ENCODE measurements at places on chromosomes 2 and 18.

DNA sequence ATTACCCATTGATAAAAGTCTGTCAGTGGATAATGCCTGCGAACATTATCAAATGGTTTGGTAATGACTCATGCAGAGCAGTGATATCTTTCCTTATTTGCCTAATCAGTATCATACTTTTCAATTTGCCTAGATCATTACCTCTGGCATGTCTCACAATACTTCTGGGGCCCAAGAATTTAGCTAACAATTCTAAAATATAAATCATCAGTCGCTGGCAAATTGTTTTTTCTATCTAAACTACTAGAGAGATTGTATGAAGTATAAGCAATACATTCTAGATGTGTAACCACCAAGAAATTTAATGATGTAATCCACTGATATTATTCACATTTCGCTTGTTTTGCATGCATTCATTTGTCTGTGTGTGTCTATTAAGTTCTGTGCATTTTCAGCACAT lies 191.2 kb upstream of the CDH19 start:
- DNase-seq, result no peak

DNA sequence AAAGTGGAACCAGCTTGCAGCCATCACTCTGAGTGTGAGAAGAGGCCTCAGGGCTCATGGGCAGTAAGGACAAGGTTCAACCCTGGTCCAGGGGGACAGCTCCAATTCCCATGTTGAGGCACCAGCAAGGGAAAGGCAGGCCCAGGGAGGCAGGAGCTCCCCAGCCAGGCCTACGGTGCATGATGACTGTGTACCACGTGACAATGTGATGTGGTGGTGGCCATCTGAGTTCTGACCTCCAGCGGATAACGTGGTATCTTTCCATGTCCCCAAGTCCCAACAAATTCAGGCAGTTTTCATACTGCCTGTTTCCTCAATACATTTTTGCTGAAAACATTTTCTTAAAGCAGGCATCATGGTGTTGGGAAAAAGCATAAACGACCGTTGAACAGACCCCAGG lies 36.1 kb upstream of the COL6A3 start:
- no peak for DNase-seq

GRCh38 chr2:54680397-54681041 lies 42.9 kb upstream of the EML6 start:
- no peak for DNase-seq

GRCh38 chr2:64840426-64840881 lies 148.7 kb upstream of the SLC1A4 start:
- no peak for DNase-seq

DNA sequence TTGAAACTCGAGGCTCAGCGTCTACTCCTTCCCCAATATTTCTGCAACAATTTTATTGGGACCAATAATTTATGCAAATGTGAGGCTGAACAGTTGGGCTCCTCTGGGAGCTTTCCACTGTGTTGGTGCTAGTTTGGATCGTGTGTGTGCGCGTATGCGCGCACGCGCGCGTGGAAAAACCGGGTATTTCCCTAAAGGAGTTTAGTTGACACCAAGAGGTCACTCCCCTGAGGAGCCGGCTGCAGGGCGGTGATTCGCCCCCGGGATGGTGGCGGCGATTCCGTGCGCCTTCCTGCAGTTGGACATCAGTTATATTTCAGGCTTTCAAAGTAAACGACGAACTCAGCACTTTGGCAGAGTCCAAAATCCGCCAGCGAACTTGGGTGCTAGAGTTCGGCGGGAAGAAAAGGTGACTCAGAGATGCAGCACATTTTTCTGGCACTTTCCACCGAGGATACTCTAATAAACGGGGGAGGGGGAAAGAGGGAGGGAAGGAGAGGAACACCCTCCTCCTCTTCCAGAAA lies 186.5 kb upstream of the FANCL start:
- DNase-seq, result no peak

DNA sequence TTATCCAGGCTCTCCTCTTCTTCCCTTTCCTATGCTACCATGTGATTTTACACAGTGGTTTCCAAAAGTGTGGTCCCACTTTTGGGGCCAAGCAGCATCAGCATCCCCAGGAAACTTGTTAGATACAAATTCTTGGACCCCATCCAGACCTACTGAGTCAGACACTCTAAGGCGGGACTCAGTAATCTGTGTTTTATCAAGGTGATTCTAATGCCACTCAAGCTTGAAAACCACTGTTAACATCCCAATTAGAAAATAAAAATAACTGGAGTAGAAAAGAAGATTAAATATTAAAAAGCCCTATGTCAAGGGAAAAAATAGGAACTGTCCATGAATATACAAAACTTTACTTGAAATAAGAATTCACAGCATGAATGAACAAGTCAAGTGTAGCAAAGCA lies 10.8 kb downstream of the DSG2 start:
- DNase-seq, result no peak

- DNase-seq, result no peak
Observed at GRCh38 chr2:238159661-238160205, 963 bp downstream of the ERFE start.

DNA sequence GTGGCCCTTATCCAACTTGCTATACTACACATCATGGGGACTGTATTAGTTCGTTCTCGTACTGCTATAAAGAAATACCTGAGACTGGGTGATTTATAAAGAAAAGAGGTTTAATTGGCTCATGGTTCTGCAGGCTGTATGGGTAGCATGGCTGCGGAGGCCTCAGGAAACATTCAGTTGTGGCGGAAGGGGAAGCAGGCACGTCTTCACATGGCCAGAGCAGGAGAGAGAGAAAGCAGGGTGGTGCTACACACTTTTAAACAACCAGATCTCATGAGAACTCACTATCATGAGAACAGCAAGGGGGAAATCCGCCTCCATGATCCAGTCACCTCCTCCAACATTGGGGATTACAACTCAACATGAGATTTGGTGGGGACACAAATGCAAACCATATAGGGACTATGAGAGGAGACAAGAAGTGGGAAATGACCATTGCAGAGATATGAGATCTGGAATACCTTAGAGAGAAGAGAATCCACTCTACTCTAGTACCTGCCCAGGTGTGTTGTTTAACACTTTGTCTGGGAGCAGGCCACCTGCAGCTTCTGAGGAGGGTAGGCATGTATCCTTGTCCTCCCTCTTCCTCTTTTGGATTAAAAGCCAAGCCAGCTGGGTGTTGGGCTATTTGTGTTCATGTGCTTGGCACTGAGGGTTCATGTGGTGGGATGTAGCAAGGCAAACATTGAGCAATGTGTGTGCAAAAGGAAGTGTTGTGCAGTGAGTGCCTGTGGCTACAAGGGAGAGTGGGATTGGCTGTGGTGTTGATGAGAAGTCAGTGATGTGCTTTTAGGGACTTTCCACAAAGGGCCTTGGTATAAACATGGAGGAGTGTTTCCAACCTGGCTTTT lies 22.8 kb downstream of the TTLL4 start:
- no peak for DNase-seq

DNA sequence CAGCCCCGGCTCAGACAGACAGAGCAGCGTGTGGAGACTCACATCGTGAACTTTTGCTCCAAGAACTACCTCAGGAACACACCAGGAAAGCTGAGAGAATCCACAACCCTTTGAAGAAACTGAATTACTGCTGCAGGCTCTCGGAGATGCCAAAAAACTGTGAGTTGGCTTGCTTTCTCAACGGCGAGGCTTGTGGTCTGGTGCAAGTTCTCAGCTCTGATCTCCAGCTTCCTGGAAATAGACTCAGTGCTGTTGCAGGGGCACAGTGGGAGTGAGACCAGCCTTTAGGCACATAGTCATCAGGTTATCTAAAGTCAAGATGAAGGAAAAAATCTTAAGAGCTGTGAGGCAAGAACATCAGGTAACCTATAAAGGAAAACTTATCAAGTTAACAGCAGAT lies 273.7 kb upstream of the LRATD1 start:
- DNase-seq, result no peak

DNA sequence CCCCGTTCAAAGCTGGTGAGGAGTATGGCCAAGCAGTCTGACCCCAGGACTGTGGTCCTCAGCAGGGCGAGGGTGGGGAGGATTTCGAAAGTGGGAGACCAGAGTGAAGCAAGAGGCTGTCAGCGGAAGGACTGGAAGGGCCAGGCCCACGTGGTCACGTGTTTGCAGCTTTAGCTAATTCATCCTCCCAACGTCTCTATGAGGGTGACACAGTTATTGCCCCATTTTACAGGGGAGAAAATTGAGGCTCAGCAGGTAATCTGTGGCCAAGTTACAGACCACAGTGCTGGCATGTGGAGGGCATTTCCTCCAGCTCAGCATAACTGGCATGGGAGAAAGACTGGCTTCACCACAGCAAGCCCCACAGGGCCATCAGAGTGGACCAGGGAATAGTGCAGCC lies 45.4 kb upstream of the LTBP1 start:
- no peak for DNase-seq

DNA sequence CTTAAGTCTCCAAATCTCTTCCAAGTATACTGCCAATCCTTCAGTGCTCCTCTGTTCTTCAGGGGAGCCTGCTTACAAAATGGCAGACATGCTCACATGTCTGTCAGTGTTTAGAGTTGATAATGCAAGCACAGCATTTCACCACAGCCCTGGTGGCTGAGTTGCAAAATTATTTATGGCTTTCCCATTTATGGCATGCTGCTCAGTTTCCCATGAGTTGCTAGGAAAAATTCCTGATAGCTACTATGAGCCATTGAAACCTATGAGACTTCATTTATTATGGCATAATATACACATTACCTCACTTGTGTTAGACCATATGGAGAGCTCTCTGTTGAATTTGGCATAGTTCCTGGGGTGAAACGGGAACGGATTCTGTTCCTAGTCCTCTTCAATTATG lies 448.7 kb upstream of the TCF4 start:
- DNase-seq, result no peak

- no peak for DNase-seq
Observed at GRCh38 chr2:64839844-64840243, 149.4 kb upstream of the SLC1A4 start.

DNA sequence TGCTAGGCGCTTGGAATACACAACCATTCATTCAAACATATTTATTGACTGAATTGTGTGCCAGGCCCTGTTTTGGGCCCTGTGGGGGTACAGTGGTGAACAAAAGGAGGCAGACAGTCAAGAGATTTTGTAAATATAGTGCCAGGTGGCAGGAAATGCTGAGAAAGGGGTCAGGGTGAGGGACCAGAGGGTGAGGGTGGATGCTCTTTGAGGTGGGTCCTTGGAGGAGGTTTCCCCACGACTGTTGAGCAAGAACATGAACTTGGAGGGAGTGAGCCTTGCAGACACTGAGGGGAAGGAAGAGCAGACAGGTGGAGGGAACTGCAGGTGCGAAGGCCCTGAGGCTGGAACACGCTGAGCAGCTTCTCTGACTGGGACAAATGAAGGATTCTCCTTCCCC lies 40.7 kb downstream of the ODC1 start:
- no peak for DNase-seq

DNA sequence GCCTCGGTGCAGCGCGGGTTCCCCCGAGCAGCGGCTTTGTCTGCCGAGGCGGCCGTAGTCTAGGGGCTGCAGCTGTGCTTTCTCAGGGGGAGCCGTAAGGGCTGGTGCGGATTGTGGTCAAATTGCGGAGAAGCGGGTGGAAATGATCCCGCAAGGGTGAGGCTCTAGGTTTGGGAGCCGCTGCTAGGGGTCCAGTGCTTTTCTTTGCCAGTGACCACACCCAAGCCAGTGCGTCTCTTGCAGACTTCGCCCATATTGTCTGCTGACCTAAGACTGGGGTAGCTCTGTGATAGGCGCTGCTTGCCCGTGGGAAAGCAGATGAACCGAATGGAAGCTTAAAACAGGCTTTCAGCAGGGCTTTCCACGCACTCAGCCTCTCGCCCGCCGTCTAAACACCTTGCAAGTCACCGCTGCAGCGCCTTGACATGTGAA lies 2.1 kb downstream of the DPYSL5 start:
- no peak for DNase-seq

DNA sequence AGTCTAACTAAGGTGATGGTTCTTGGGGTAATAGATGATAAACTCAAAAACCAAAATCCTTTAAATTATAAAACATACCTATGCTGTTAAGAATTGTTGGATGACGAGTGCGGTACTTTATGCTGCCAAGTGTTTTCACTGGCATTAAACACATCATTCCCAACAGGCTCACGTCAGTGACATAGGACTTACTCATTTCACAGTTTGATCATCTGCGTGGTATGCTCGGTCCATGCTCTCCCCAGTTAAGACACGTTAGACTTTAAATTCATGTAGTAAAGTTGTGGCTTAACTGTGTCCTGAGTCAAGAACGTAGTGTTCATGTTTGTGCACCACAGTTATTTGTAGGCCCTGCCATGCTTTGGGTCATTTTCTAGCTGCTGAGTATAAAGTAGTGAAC lies 125.6 kb upstream of the MYT1L start:
- DNase-seq, result no peak

- DNase-seq, result no peak
Observed at GRCh38 chr2:210198326-210198725, 26.9 kb downstream of the ACADL start.

GRCh38 chr18:8326763-8327394 lies 282.4 kb upstream of the RAB12 start:
- no peak for DNase-seq

DNA sequence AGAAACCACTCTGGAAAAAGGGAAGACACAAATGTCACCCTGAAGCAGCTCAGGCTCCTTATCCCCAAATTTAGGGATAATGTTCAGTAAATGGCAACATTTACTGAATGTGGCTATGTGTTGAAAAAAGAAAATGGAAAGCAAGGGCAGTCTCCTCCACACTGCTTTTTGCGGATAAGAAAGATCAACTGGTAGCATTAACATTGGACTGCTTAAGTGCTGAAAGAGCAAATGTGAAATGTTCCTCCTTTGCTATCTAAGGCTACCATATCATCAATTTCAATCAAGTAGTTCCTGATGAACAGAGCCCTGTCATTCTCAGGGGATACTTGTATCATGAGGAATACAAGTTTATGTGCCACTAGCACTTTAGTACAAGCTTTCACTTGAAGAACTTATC lies 12.5 kb downstream of the FBXO11 start:
- no peak for DNase-seq

GRCh38 chr2:40339026-40339425 lies 112.9 kb downstream of the SLC8A1 start:
- no peak for DNase-seq

DNA sequence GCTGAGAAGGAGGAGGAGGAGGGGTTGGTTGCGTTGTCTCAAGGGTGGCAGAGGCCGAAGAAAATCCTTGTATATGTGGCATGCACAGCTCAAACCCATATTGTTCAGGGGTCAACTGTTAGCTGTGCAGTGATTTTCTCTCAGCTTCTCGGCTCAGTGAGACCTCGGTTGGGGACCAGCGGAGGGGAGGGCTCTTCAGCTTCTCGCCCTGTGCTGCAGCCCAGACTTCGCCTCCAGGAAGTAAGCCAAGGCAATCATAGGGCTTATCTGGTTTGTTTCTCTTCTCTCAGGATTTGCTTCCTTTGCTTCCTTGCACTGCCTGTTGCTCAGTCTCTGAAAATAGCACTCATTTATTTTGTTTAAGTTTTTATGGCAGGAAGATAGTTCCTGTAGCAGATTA lies 85.5 kb downstream of the SOWAHC start:
- no peak for DNase-seq

GRCh38 chr2:1350111-1350510 lies 63.2 kb upstream of the TPO start:
- DNase-seq, result no peak

DNA sequence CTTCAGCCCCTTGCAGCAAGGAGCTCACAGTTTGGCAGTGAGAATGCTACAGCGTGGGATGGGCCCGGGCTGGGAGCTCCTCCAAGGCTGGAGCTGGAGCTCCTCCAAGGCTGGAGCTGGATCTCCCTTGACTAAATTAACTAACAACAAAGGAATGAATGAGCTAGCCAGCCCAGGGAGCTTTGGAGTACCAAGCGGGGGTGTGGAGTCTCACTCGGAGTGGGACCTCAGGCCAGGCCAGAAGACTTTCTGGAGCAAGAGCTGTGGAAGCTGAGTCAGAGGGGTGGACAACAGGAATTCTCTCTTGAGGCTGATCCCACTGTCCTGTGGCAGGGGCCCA lies 244.7 kb upstream of the HS6ST1 start:
- DNase-seq, result no peak

- DNase-seq, result no peak
Observed at GRCh38 chr2:232869138-232870017, 686 bp upstream of the SNORC start.

Data from DMS153 (cell line).